Left lung (tissue), 14 donors: ENCODE measurements at places on chromosomes 11 and 22. TPM values are rescaled to one million over a fixed set of nuclear protein-coding genes. Genes with fewer than 3 reads are reported as not detected.

The SAA2 gene
- total RNA-seq = 0.38 TPM

GRCh38 chr11:31815711-31816467, 4.8 kb upstream of the PAX6 start:
- H3K36me3 ChIP-seq = no peaks in the 10 kb centered on the region
- H3K27ac ChIP-seq = no peak overlapping the region
- no peak overlapping the region for H3K4me3 ChIP-seq
- H3K4me1 ChIP-seq = peaks cover 77% of the 10 kb centered on the region
- DNase-seq = no peak
- H3K27me3 ChIP-seq = peaks cover 97% of the 10 kb centered on the region

The PTPN5 gene
- 0.13 TPM for total RNA-seq

DNA sequence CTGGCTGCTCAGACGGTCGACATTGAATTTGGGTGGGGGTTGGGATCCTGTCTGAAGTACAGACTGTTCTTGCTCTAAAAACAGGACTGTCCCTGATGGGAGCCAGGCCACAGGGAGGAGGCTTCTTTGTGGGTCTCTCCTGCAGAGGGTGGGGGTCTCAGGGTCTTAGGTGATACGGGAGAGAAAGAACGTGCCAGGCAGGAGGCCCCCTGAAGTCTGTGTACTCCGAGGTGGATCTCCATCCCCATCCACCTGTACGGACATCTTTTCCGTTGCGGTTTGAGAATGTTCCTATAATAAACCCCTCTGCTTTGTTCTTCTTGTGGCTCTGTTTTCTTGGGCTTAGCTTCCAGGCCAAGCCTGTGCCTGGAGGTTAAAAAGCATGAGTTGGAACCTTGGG, 15.9 kb downstream of the PSMD13 start:
- no peaks in the 10 kb centered on the region for H3K27me3 ChIP-seq
- H3K27ac ChIP-seq = no peak overlapping the region
- H3K4me3 ChIP-seq = no peak overlapping the region
- DNase-seq = no peak
- peaks cover 62% of the 10 kb centered on the region for H3K36me3 ChIP-seq
- no peaks in the 10 kb centered on the region for H3K4me1 ChIP-seq

GRCh38 chr11:46160100-46160499, 38.8 kb upstream of the PHF21A start:
- no peaks in the 10 kb centered on the region for H3K4me1 ChIP-seq
- DNase-seq = no peak
- no peak overlapping the region for H3K4me3 ChIP-seq
- no peaks in the 10 kb centered on the region for H3K36me3 ChIP-seq
- H3K27me3 ChIP-seq = no peaks in the 10 kb centered on the region
- no peak overlapping the region for H3K27ac ChIP-seq

The GAL3ST1 gene
- total RNA-seq = 1.8 TPM

GRCh38 chr22:21709688-21710087, 25.9 kb downstream of the YPEL1 start:
- H3K4me3 ChIP-seq = no peak overlapping the region
- no peak for DNase-seq
- H3K4me1 ChIP-seq = peaks cover 10% of the 10 kb centered on the region
- no peaks in the 10 kb centered on the region for H3K36me3 ChIP-seq
- H3K27ac ChIP-seq = no peak overlapping the region

- no peaks in the 10 kb centered on the region for H3K27me3 ChIP-seq
- H3K4me3 ChIP-seq = no peak overlapping the region
- H3K4me1 ChIP-seq = peaks cover 13% of the 10 kb centered on the region
- H3K36me3 ChIP-seq = no peaks in the 10 kb centered on the region
These were observed 52.8 kb downstream of the MN1 start for GRCh38 chr22:27748751-27749191.

DNA sequence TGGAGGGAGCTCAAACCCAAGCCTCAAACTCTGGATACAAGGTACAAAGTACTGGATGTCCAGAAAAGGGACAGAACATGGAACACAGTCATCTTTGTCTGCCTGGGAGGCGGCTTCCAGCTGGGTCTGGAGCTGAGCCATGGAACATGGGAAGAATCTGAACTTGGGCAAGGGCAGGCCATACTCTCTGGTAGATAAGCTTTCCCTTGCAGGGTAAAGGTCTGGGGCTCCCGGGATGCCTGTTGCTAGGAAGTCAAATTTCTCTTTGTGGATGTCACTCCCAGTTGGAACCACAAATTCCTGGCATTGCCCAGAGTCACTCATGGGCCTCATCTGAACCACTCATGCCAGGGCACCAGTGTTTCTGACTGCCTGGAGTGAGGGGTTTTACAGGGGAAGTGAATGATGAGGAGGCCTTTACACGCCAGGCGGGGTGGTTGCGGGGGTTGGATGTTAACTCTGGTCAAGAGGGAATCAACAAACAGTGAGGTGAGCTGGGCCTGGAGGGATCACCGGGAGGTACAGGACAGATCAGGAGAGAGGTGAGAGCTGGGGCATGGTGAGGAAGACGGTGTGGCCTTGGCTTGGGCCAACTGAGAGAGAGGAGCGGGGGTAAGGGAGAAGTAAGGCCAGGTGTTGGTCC, 5.7 kb downstream of the FTH1 start:
- H3K27me3 ChIP-seq = no peaks in the 10 kb centered on the region
- peak; percentile 32 for DNase-seq
- no peak overlapping the region for H3K4me3 ChIP-seq
- H3K27ac ChIP-seq = peak overlapping the region; percentile 98
- peaks cover 28% of the 10 kb centered on the region for H3K4me1 ChIP-seq
